Activated T-cell treated with anti-CD3 and anti-CD28 coated beads for 48 hours (primary cell): ENCODE measurements at places on chromosomes 11 and 22.

DNA sequence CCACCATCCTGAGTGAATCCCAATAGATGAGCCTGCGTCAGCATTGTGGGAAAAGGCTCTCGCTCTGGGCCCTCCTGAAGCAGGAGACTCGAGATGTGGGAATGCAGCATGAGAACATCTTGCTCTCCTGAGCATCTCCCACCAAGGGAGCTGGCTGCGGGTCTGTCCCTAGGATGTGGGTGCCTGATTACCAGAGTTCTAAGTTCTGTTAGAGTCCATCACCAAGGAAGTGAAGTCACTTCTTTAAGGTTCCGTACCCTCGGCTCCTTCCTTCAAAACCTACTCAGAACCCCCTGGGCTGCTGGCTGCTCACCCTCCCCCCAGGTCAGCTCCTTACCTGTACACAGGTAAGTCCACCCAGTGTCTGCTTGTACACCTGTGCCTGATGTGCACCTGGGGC lies 100.5 kb upstream of the IGLL5 start:
- DNase-seq: no peak

GRCh38 chr22:49272546-49273125 lies 555.0 kb downstream of the BRD1 start:
- no peak for DNase-seq

GRCh38 chr11:11884774-11885481 lies 43.2 kb downstream of the USP47 start:
- no peak for DNase-seq

GRCh38 chr11:61174273-61174672 lies 13.0 kb upstream of the VPS37C start:
- DNase-seq: no peak
